ENCODE measurements at places on chromosomes 5 and 9.

GRCh38 chr9:124274226-124274625, 16.5 kb downstream of the NEK6 start:
- DNase-seq: no peak

GRCh38 chr5:88657906-88658775, 224.8 kb downstream of the MEF2C start:
- DNase-seq: no peak

- DNase-seq: peak; percentile 45
Observed at GRCh38 chr9:18442629-18443491, 31.1 kb upstream of the ADAMTSL1 start.

DNA sequence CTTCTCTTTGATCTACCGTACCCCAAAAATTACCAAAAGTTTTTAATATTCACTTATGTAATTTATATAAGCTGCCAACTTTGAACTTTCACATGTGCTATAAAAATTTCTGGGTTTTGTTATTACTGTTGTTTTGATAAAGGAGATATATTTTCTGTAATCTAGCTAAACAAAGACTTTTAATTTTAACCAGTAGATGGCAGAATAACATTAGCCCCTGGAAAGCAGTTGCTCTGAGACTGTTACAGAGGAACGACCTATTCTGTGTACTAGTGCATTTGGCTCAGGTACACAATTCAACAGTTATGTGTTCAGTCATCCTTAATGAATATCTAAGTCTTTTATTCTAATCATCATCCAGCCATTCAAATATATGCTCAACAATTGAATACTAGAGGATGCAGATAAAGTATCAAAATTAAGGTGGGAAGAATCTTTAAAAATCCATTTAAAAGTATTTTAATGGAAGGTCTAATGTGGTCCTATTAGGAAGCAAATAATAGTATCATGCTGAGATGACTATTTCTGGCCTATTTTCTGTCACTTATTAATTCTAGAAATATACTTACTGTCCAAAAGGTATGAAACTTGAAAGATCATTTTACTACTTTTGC, 8.6 kb downstream of the KLHL9 start:
- DNase-seq: no peak

GRCh38 chr5:113909782-113910181, 396.3 kb downstream of the YTHDC2 start:
- no peak for DNase-seq

DNA sequence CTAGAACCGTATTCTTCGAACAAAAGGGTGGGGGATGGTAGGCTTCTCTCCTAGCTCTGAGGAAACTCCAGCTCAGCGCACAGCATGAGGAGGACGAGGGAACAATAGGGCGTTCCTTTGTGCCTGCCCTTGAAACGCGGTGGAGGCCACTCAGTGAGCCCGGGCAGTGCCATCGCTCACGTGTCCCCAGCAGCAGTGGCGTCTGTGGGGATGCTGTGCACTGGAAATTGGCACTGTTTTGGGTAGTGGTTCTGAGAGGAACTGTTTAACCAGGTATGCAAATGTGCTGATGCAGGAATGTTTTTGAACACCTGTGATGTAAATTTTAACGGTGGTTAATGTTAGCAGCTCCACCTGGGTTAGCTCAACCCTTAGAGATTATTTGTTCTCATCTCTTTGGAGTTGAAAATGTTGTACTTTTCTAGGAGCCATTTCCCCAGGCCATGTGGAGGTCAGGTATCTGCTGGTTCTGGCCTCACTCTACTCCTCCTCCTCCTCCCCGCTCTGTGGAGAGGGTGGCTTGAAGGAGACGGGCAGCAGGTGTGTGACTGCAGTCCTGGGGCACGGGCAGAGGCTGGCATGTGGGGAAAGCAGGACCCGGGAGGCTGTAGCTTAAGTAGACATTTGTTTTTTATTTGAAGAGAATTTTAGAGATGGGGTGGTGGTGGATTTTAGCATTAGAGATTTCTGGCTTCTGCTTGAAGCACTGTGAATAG, 48.3 kb downstream of the EHMT1 start:
- no peak for DNase-seq

GRCh38 chr5:172530406-172530805, 76.1 kb upstream of the SH3PXD2B start:
- DNase-seq: no peak

DNA sequence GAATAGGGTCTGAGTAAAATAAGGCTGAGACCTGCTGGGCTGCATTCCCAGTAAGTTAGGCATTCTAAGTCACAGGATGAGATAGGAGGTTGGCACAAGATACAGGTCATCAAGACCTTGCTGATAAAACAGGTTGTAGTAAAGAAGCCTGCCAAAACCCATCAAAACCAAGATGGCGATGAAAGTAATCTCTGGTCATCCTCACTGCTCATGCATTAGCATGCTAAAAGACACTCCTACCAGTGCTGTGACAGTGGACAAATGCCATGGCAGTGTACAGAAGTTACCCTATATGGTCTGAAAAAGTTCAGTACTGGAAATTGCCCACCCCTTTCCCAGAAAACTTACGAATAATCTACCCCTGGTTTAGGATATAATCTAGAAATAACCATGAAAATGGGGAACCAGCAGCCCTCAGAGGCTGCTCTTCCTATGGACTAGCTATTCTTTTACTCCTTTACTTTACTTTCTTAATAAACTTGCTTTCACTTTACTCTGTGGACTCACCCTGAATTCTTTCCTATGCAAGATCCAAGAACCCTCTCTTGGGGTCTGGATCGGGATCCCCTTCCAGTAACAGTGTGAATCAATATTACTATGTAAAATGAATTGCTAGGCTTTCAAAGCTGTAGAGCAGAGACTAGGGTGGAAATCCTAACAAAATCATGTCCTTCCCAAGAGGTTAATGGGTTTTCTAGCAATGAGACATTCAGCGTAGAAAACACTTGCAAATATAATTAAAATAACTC, 257.8 kb downstream of the KIAA0825 start:
- DNase-seq: no peak

All from stimulated activated CD4-positive, alpha-beta T cell treated with anti-CD3 and anti-CD28 coated beads, Interleukin-2, amount 100 ng/mL, for 48 hours (primary cell).